ENCODE measurements at places on chromosomes 4 and X.
A peak's percentile ranks its signal among the peaks of the same experiment; 100 is the strongest.

GRCh38 chr4:124883632-124884031 lies 171.1 kb upstream of the ANKRD50 start:
- no peak for DNase-seq

GRCh38 chrX:3485727-3486126 lies 139.3 kb upstream of the MXRA5 start:
- DNase-seq: no peak

- no peak for DNase-seq
Observed at GRCh38 chrX:28638775-28639174, 51.5 kb downstream of the IL1RAPL1 start.

DNA sequence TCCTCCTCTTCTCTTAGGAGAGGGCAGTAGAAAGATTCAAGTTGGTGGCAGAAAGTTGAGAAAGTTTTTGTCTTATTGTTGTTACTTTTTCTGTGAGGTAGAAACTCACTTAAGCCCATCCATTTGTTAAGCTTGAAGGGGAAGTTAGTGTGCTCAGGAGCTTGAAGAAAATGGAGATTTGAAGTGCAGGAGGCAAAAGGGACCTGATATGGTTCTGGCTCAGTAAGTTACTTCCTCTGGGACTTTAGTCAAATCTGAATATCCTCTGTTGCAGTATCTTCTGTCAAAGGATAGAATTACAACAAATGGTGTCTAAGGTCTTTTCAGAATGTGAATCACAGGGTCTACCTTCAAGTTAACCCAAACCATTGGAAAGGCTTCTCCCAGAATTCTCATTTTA lies 46.2 kb downstream of the CXCL13 start:
- DNase-seq: no peak

- no peak for DNase-seq
Observed at GRCh38 chr4:102252171-102252570, 93.1 kb downstream of the SLC39A8 start.

DNA sequence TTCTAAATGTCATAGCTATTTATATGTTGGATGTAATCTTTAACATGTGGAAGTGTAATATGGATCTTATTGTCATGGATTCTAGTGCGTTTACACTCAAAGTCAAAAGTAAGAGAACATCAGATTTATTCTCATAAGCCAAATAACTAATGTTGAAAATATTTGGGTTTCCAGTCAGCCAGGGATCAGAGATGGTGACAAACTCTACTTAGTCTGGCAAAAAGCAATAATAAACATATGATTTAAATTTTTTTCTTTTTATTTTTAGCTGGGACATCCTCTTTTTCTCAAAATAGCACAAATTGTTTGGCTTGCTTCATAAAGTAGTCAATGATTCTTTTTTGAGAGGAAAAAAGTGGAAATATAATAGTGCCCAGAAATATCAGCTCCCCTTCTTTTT lies 392.3 kb downstream of the ARHGAP24 start:
- DNase-seq: no peak

GRCh38 chr4:155822572-155822971 lies 43.5 kb downstream of the ASIC5 start:
- no peak for DNase-seq

DNA sequence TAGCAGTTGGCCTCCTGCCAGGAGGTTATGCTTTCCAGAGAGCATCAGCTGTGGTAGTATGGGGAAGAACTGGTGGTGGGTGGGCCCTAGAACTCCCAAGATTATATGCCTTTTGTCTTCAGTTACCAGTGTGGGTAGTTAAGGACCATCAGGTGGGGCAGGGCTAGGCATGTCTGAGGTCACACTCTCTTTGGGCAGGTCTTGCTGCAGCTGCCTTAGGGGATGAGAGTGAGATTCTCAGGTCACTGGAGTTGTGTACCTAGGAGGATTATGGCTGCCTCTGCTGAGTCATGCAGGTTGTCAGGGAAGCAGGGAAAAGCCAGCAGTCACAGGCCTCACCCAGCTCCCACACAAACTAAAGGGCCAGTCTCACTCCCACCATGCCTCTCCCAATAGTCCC lies 172.9 kb upstream of the GYPA start:
- no peak for DNase-seq

GRCh38 chr4:14293582-14293981 lies 666.1 kb upstream of the BOD1L1 start:
- DNase-seq: no peak

DNA sequence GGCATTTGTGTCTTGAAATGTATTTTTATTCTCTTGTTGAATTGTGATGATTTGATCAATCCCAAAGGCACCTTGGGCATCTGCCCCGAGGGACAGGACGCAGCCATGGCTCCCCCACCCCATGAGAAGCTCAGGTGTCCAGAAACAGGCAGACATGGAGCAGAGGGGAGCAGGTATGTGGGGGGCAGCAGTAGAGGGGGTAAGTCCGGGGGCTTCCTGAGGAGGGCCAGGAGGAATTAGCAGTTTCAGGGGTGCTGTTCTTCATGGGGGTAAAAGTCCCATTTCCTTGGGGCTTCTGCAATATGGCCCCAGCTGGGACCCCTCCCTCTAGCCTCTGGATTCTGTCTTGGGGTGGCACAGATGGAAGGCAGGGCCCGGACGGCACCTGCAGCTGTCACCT lies 67.0 kb upstream of the HMX1 start:
- DNase-seq: no peak

GRCh38 chr4:110518889-110519490 lies 43.0 kb downstream of the ENPEP start:
- DNase-seq: no peak

- no peak for DNase-seq
Observed at GRCh38 chr4:138398322-138398721, 156.2 kb upstream of the SLC7A11 start.

DNA sequence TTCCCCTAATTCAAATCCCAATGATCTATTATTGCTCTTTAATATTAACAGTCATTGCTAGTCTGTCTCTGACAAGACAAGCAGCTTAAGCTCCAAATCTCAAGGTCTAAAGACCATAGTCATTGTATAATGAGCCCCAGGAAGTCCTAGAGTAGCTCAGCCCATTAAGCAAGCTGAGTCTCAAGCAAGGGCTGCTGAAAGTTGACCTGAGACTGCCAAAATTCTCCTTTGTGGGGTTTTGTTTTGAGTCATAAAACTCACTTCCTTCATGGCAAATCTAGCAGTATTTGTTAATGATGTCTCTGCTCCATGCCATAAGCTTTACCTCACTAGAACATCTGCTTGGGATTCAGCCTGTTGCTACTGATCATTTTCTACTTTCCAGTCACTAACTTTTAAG lies 313.2 kb downstream of the ANTXR2 start:
- no peak for DNase-seq

DNA sequence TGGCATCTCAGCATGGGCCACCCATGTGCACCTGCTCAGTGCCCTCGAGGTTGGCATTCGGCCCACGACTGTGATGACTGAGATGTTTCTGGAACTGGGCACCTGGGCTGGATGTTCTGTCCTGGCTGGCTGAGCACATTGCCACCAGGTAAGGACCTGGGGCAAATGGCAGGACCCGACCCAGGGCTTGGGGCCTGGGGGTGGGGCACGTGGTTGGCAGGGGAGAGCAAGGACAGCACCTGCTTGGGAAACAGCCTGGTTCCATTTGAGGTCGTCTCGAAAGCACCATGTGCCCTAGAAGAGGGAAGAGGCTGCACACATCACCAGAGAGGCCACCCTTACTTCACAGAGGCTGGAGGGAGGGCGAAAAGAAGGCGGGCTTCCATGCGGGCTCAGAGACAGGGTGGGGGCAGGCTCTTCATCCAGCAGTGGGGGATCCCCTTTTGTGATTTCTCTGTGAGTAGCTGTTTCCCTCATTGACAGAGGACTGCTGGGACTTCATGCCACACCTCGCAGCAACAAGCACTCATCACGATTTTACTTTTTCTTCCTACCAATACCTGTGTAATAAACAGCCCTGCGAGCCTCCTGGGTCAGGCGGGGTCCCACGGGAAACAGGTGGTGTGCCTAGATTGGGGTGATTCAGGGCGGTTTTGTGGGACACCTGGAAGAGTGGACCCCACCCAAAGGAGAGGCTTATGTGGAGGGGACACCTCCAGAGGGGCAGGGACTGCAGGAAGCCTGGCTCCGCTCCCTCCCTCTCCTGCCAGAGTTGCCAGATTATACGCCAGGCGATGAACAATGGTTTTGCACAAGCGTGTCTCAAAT lies 12.0 kb downstream of the TMEM187 start:
- peak; percentile 61 for DNase-seq

DNA sequence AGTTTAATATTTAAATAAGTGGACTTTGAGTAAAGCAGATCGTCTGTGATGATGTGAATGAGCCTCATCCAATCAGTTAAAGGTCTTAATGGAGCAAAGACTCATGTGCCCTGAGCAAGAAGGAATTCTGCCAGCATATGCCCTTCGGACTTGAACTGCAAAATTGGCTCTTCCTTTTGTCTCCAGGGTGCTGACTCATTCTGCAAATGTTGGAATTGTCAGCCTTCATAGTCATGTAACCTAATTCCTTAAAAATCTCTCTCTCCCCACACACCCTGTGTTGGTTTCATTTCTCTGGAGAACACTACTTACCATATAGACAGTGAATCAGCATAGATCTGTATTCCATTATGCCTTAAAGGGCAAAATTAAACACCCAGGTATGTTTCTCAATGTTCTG lies 609.8 kb upstream of the GALNTL6 start:
- no peak for DNase-seq

DNA sequence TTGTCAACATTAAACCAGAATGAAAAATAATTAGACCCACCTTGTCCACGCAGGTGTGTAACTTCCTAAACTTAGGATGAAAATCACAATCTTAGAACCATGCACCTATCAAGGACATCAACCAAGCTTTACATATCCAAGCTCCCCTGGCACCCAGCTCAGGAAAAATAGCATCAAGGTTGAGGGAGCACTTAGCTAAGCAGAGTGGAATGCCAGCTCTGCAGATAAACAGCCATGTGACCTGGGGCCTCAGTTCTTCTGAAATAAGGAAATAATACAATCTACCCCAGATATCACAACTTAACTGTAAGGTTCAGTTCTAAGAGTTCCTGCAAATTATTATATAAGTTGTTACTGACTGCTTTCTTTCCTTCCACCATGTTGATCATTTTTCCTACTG lies 64.7 kb downstream of the DHX15 start:
- no peak for DNase-seq

- no peak for DNase-seq
Observed at GRCh38 chr4:108833046-108833445, 70.2 kb upstream of the ETNPPL start.

- DNase-seq: peak; percentile 24
Observed at GRCh38 chr4:112604589-112604988, 32.1 kb downstream of the ZGRF1 start.

DNA sequence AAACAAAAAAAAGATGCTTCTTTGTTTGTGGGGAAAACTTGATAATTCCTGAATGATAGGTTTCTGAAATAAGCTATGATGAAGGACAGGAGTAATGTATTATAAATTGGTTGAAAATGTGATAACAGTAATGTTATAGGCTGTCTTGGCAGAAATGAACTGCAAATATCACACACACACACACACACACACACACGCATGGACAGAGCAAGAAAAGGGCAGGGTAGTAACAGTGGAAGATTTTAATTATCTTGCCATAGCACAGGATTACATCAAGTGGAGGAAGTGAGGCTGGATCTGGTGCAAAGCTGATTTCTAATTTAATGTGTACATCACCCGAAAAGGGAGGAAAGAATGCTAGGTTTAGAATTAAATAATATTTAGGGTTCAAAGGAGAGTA lies 97.5 kb upstream of the CXXC4 start:
- DNase-seq: no peak

DNA sequence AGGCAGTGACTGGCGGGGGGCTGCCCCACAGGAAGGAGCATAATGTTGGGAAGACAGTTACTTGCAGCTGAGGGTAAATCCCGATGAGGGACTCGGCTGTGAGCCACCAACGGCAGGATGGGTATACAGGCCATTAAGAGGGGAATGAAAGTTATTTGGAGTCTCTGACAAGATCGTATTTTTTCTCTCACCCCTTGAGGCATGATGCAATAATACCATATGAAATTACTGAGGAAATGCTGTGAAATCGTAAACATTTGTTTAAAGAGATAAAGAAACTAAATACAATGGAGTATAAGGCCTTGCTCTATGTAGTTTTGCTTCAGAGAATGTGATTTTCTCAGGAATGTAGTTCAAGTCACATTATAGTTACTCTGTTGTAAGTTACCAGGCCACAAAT lies 12.7 kb downstream of the IL1RAPL1 start:
- no peak for DNase-seq
